ENCODE measurements at places on chromosomes 12 and 14.

DNA sequence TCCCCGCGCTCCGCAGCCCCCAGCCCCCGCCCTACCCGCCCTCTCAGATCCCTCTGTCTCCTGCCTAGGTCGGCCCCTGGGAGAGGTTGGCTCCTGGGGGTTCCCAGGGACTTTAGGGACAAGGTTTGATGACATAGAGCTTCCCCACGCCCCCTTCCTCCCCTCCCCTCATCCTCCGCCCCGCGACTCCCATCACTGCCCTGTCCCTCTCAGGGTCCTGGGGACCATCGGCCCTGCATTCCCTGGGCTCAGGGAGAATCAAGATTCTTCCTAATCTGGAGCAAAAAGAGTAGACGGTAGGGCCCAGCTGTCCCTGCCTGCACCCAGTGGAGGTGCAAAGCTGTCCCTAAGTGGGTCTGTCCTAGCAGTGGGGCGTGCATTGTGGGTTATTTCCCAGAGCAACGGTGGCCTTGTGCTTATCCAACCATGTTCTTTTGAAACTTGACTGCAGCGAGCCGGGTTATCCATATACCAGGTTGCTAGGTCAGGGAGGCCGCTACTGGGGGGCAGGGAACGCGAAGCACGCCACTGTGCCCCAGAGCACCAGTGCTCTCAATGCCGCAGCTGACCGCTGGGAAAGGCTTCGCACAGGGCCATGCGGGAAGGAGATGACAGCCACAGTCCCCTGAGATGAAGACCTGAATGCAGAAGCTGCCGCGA, 124.4 kb upstream of the PRMT8 start:
- no peak for DNase-seq

DNA sequence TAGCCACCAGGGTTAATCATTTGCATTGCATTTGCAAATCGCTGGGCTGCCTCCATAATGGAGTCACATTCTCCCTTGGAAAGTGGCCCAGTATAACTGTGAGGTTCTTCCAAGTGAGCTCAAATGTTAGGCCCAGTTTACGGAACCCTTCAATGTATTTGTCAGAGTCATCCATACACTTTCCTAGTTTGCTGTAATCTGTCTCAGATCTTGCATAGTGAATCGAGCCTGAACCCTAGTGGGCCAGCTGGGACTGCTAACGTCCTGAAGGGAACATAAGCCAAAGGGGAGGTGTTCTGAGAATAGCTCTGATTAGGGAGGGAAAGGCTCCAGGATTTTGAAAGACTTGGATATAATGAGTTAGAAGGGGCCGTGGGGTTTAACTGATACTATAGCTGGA, 406.3 kb downstream of the SLC6A15 start:
- no peak for DNase-seq

DNA sequence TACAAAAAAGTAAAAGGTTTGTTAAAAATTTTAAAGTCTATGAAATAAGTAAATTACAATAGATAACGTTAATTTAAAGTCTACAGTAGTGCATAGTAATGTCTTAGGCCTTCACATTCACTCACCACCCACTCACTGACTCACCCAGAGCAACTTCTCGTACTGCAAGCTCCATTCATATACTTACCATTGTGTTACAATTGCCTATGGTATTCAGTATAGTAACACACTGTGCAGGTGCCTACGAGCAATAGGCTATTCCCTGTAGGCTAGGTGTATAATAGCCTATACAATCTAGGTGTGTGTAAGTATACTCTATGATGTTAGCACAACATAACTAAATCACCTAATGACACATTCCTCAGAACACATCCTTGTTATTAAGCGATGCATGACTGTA, 435.3 kb upstream of the TMTC1 start:
- no peak for DNase-seq

GRCh38 chr14:34614638-34615037, 15.3 kb downstream of the SNX6 start:
- no peak for DNase-seq

GRCh38 chr14:55458800-55459515, 18.5 kb upstream of the TBPL2 start:
- no peak for DNase-seq

GRCh38 chr14:100406505-100407131, 83.5 kb downstream of the SLC25A47 start:
- no peak for DNase-seq

- DNase-seq: no peak
Observed at GRCh38 chr12:57755454-57756372, 810 bp downstream of the MARCHF9 start.

GRCh38 chr14:60189923-60190840, 25.0 kb upstream of the DHRS7 start:
- no peak for DNase-seq

DNA sequence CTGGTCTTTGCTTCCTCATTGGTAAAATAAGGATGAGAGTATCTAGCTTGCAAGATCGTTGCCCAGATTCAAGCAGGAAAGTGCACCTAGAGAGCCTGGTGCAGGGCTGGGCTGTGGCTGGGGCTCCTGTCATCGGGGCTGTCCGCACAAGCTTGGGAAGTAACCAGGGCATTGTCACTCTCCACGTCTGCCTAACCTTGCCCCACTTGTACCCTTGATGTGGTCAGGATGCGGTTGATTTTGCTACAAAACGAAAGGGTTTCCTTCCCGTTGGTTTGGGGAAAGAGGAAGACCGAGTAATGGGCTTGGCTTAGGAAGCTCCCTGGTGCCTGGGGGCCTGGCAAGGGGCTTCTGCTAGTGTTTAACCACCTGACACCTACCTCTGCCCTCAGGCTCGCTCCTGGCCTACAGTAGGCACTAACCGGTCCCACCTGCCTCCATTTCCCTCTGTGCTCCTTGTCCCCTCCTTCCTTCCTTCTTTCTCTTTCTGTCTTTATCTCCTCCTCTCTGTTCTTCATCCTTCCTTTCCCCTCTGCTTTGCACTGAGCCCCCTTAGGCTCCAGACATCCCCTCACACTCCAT, 21.8 kb downstream of the MVK start:
- no peak for DNase-seq

DNA sequence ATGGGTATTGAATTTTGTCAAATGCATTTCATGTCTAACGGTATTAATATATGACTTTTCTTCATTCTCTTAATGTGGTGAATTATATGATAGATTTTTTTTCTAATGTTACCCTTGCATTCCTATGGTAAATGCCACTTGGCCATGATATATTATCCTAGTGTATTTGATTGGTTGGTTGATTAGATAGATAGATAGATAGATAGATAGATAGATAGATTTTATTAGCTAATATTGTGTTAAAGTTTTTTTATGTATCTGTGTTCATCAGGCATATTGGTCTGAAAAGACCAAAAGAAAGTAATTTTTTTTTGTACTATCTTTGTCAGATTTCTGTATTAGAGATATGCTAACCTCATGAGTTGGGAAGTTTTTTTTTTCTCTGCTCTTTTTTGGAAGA, 124.6 kb downstream of the TGFB3 start:
- no peak for DNase-seq

DNA sequence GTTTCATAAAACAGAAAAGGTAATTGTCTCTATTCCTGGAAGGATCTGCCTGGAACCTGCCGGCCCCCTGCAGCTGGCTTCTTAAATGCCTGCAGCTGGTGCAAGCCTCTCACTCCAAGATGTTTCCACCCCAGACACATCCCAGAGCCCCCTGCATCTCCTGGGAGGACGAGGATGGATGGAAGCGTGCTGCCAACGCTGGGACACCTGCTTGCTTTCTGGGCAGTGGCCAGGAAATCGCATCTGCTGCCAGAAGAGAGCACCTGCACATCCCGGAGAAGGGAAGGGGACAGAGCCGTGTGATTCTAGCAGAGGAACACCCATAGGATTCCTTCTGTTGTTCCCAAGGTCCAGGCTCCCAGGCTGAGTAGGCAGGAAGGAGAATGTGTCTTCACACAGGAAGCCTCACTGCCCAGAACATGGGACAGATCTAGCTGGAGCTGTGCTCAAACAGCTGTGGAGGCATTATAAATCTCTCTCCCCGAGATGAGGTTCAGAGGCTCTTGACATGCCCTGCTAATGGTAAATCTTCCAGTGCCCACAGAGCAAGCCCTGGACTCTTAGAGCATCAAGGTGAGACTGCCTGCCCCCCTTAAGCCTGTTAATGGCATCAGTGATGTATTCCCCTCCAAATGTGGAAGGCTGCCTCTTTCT, 138.8 kb upstream of the MAP1LC3B2 start:
- DNase-seq: no peak

DNA sequence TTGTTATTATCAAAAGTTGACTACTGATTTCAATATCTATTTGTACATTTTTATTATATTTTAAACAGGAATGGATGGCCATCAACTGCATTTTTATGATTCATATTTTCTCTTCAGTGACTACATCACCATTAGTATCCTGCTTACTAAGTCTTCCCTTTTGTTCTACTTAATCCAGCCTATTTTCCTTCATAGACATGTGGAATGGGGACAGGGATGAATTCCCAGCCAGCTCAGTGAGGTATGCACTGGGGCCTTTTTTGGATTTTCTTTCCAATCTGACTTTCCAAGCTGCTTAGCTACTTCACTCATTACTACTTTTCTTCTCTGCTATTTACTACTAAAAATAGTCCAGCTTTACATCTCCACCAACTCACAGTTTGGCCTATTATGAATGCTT, 38.4 kb downstream of the AKAP6 start:
- no peak for DNase-seq

- no peak for DNase-seq
Observed at GRCh38 chr14:67343601-67344230, 15.9 kb downstream of the ATP6V1D start.

DNA sequence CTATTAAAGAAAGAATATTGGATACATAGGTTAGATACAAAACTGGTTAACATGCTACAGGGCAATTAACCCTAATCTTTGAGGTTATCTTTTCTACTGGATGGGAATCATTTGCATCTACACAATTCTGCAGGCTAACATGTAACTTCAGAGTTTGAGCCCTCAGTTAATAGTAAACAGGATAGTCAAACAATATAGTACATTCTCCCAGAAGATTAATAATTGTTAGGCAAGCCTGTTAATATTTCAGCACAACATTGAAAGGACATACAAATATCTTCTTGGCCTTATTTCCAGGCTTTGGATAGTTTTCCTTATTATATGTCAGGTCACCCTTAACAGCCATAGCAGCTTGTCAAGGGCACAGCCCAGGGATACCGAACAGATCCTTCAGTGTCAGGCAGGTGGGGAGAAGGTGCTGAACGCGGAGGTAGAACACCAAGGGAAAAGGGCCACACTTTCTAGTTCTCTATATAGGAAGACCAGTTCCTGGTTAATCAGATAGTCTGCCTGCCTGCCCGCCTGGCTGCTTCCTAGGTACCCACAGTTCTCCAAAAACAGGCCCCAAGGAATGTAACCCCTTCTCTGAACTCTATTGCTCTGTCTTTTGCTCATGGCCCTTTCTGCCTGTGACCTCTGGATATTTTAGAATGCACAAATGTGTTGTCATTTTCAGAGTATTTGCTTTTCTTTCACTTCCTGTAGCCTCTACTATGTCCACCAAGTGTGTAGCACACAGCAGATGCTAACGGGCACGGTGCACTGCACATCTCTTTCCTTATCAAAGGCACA, 256.0 kb downstream of the PCNX1 start:
- no peak for DNase-seq

DNA sequence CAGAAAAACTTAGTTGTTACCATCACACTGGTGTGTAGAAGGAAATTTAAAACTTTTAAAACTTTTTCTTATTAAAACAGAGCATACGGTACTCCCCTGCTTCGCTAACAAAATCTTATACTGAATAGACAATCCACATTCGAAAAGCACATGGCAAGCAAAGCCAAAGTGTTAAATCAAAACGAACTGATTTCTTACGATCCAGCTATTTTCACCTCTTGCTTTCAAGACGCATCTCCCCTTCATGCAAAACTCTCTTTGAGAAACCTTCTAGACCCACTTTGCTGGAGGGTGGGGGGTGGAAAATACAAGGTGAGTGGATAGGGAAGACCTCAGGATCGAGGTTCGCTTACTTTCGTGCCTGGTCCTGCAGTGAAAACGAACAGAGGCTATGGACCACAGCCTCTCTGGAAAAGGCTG, 328 bp downstream of the INTS13 start:
- DNase-seq: no peak

- no peak for DNase-seq
Observed at GRCh38 chr12:2693980-2694610, 100.7 kb upstream of the FKBP4 start.

DNA sequence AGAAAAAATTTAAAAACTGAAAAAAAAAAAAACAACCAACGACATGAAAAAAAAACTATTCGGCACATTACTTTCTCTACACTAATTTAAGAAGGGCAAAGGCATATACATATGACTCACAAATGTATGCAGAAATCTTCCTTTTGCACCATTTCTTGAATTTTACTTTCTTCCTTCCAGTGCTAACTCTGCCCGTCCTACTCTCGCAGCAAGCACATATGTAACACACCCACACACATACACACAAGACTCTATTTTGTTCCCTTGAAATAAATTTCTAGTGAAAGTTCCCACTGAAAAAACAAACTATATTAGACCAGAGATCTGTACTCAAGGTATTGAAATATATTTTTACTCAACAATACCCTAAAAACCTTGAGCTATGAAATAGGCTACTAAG, 14.6 kb downstream of the BTG1 start:
- no peak for DNase-seq

DNA sequence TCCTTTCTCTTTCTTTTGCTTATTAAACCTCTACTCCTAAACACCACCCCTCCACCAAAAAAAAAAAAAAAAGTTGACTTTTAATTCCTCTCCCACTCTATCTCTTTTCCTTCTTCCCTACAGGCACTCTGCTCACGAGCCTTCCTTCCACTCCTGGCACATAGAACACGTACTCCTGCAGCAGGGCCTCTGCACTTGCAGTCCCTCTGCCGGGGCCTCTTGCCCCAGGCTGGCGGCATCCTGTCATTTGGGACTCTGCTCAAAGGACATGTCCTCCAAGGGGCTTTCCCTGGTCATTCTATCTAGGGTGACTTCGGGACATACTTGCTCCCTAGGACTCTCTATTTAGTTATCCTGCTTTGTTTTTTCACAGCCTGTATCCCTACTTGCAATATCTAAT, 7.7 kb downstream of the FOS start:
- no peak for DNase-seq

DNA sequence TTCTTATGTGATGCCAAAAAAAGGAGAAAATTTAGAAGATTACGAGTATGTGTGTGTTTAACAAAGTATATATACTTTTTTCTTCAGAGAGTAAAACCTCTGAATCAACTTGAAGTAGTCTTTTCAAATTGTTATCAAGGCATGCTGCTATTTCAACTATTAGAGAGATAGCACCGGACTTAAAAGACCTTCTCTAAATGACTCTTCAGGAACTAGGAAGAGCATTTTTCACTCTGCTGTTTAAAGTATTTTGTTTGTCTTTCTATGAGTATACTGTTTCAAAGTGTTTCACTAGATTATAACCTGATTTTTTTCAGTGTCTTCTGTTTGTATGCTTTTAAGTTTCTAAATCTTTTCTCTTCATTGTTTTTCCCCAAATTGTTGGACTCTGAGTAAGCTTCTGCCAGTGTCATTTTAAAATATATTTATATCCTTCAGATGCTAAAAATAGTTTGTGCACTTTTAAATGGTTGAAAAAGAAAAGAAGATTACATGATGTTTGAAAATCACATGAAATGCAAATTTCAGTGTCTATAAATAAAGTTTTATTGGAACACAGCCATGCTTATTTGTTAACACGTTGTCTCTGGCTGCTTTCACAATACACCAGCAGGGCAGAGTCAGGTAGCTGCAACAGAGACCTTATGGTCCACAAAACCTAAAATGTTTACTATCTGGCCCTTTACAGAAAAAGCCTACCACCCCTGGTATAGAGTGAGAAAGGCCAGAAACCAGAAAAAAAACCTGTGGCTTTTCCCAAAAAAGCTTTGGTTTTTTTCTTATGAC, 21.3 kb downstream of the CRADD start:
- no peak for DNase-seq
